Natural killer cell treated with Interleukin-12 subunit alpha and Interleukin-12 subunit beta and Interleukin-15 and Interleukin-18, amount 100 ng/mL, for 72 hours (primary cell): ENCODE measurements at places on chromosomes 12 and 14. TPM values are rescaled to one million over a fixed set of nuclear protein-coding genes. Genes with fewer than 3 reads are reported as not detected.

Gene ACSM4
- not detected for total RNA-seq

Gene PAX9
- not detected for total RNA-seq

Gene GPR162
- not detected for total RNA-seq

Gene CCDC197
- not detected for total RNA-seq

Gene NEUROD4
- not detected for total RNA-seq

Gene TCL1B
- not detected for total RNA-seq

Gene PROX2
- 0.56 TPM for total RNA-seq

Gene SYCP3
- total RNA-seq: 2.9 TPM

Gene FNTB
- 13.4 TPM for total RNA-seq

Gene GALNT8
- total RNA-seq: 0.50 TPM

Gene TPH2
- not detected for total RNA-seq

Gene BRAP
- total RNA-seq: 20.6 TPM

Gene SLC8A3
- total RNA-seq: 0.08 TPM

Gene TSPAN8
- total RNA-seq: not detected

Gene POU6F1
- 3.6 TPM for total RNA-seq

Gene BORCS5
- total RNA-seq: 19.7 TPM

Gene TDRD9
- 2.1 TPM for total RNA-seq

Gene RND1
- 3.4 TPM for total RNA-seq

Gene PEBP1
- 137 TPM for total RNA-seq

Gene KRT79
- not detected for total RNA-seq

Gene BBOF1
- total RNA-seq: 2.1 TPM

Gene NPAS3
- total RNA-seq: not detected

Gene SOAT2
- not detected for total RNA-seq

Gene TAMALIN
- total RNA-seq: 5.6 TPM

Gene IGF1
- total RNA-seq: 0.05 TPM

Gene KRT71
- total RNA-seq: not detected

Gene KRT85
- total RNA-seq: not detected

Gene PTHLH
- total RNA-seq: not detected

Gene USP44
- 0.59 TPM for total RNA-seq

Gene IKZF4
- total RNA-seq: 12.0 TPM

Gene UNC119B
- 28.1 TPM for total RNA-seq

Gene C14orf132
- not detected for total RNA-seq

Gene FOXA1
- not detected for total RNA-seq

Gene VPS29
- 120 TPM for total RNA-seq

Gene ULK1
- total RNA-seq: 24.3 TPM

Gene PTPN6
- total RNA-seq: 71.6 TPM

Gene PLEKHG7
- total RNA-seq: not detected

Gene AKAP3
- 0.86 TPM for total RNA-seq

Gene GARIN6
- not detected for total RNA-seq

Gene E2F7
- total RNA-seq: 15.0 TPM

Gene STAC3
- total RNA-seq: 2.5 TPM

Gene KCNC2
- total RNA-seq: not detected

Gene C12orf50
- total RNA-seq: not detected

Gene LMNTD1
- total RNA-seq: not detected

Gene FGF6
- total RNA-seq: not detected

Gene BMP4
- total RNA-seq: 0.26 TPM

Gene RTL1
- total RNA-seq: not detected

Gene AP5M1
- 27.3 TPM for total RNA-seq

Gene ENDOU
- not detected for total RNA-seq

Gene KRT78
- not detected for total RNA-seq

Gene CARMIL3
- total RNA-seq: 0.10 TPM

Gene SERPINA10
- total RNA-seq: not detected

Gene PLA2G1B
- total RNA-seq: not detected

Gene DNAI7
- total RNA-seq: not detected

Gene FRMD6
- total RNA-seq: 2.5 TPM
